ENCODE measurements at places on chromosomes 6 and 20.

GRCh38 chr6:28458568-28458967 lies 15.3 kb upstream of the ZSCAN23 start:
- H3K27me3 ChIP-seq: no peaks in the 10 kb centered on the region
- H3K4me3 ChIP-seq: no peak overlapping the region
- H3K36me3 ChIP-seq: no peaks in the 10 kb centered on the region
- no peak overlapping the region for H3K27ac ChIP-seq
- DNase-seq: no peak

DNA sequence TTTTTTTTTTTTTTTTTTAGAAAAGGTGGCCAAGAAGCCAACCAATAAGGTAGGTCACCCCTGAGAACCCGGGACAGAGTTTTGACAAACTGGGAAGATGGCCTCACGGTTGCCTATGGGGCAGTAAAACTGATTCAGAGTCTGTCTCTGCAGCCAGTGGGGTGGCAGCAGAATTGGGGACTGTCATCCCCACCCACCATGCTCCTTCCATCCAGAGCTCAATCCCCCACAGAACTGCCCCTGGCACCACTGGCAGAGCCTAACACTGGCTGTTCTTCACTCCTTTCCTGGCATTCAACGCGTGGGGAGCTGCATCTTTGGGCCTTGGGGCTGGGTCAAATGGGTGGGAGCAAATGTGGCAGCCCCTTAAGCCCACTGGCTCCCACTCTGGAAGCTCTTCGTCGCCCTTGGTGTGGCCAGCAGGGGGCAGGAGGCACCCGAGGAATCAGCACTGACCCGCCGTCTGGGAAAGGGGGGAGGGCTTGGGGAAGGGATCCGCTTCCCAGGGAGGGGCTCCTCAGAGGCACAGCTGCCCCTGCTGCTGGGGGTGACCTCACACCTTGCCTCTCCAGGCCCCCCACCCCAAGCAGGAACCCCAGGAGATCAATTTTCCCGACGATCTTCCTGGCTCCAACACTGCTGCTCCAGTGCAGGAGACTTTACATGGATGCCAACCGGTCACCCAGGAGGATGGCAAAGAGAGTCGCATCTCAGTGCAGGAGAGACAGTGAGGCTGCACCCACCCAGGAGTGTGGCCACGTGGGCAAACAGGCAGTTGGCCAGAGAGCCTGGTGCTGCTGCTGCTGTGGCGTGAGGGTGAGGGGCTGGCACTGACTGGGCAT lies 10.4 kb downstream of the CD40 start:
- no peak overlapping the region for H3K4me3 ChIP-seq
- peaks cover 6% of the 10 kb centered on the region for H3K36me3 ChIP-seq
- H3K4me1 ChIP-seq: peaks cover 22% of the 10 kb centered on the region
- no peaks in the 10 kb centered on the region for H3K27me3 ChIP-seq
- H3K27ac ChIP-seq: no peak overlapping the region

GRCh38 chr6:105882121-105882803 lies 203.9 kb upstream of the PRDM1 start:
- no peak overlapping the region for H3K4me3 ChIP-seq
- H3K36me3 ChIP-seq: no peaks in the 10 kb centered on the region
- H3K27ac ChIP-seq: no peak overlapping the region
- no peaks in the 10 kb centered on the region for H3K27me3 ChIP-seq

DNA sequence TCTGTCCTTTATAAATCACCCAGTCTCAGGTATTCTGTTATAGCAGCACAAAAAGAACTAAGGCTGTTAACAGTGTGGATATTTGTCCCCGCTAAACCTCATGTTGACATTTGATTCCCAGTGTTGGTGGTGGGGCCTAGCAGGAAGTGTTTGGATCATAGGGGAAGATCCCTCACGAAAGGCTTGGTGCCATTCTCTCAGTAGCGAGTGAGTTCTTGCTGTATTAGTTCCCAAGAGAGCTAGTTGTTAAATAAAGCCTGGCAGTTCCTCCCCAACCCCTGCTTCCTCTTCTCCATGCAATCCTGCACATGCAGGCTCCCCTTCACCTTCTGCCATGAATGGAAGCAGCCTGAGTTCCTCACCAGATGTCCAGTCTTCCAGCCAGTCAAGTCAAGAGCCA lies 29.8 kb upstream of the ERVFRD-1 start:
- no peaks in the 10 kb centered on the region for H3K27me3 ChIP-seq
- no peak overlapping the region for H3K4me3 ChIP-seq
- no peak overlapping the region for H3K27ac ChIP-seq
- no peaks in the 10 kb centered on the region for H3K36me3 ChIP-seq

- no peaks in the 10 kb centered on the region for H3K36me3 ChIP-seq
- H3K4me3 ChIP-seq: no peak overlapping the region
- peaks cover 54% of the 10 kb centered on the region for H3K4me1 ChIP-seq
- DNase-seq: no peak
- H3K27me3 ChIP-seq: no peaks in the 10 kb centered on the region
- H3K27ac ChIP-seq: no peak overlapping the region
Measured at GRCh38 chr6:39339868-39340550, 17.5 kb upstream of the KCNK16 start.

- H3K27me3 ChIP-seq: peaks cover 2% of the 10 kb centered on the region
- H3K36me3 ChIP-seq: no peaks in the 10 kb centered on the region
- H3K27ac ChIP-seq: no peak overlapping the region
- DNase-seq: no peak
Measured at GRCh38 chr6:2360126-2360525, 114.7 kb upstream of the GMDS start.
